Type B pancreatic cell (in vitro differentiated cells): ENCODE measurements at places on chromosomes 6 and 20. TPM values are rescaled to one million over a fixed set of nuclear protein-coding genes. Genes with fewer than 3 reads are reported as not detected.

- H3K27me3 ChIP-seq = no peaks in the 10 kb centered on the region
- no peak for DNase-seq
- H3K4me3 ChIP-seq = no peak overlapping the region
- no peak overlapping the region for H3K27ac ChIP-seq
- no peaks in the 10 kb centered on the region for H3K36me3 ChIP-seq
- H3K4me1 ChIP-seq = peaks cover 30% of the 10 kb centered on the region
Observed at GRCh38 chr20:14992153-14992552, 654.7 kb upstream of the FLRT3 start.

DNA sequence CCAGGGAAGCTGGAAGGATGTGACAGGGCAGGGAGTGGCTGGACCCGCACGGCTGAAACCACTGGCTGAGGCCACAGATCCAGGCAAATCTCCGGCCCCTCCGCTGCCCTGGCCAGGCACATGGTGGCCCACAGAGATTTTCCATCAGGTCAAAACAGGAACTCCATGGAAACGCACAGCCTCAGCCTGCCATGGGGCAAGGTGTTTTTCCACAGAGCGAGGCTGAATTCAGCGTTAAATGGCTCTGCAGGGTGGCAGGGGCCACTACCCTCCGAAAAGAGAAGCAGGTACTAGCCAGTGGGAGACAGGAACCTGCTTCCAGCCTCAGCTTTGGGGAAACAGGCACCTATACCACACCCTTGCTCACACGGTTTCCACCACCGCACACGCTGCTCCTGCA lies 53.1 kb downstream of the PREX1 start:
- H3K4me1 ChIP-seq = peaks cover 1% of the 10 kb centered on the region
- H3K4me3 ChIP-seq = no peak overlapping the region
- peaks cover 3% of the 10 kb centered on the region for H3K36me3 ChIP-seq
- H3K27ac ChIP-seq = no peak overlapping the region

DNA sequence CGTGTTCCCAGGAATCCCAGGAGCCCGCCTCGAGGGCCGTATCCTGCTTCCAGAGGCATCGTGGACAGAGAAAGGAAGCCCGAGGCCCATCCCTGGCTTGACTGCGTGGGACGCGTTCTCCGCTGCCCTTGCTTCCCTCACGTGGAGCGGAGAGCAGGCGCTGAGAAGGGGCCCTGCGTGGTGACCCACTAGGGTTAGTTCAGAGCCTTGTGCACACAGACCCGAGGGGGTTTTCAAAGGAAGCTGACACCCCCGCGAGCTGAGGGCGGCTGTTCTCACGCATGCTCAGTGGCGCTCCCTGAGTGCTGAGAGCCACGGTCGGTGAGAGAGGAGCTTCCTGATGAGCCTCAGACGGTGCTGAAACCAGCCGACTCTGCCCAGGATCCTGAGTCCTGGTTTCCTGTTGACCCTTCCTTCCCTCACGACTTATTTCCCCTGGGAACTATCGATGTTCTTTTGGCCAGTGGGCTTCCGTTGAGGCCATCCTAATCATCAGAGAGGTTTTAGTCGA lies 28.9 kb upstream of the CCR6 start:
- H3K4me3 ChIP-seq = no peak overlapping the region
- no peak overlapping the region for H3K27ac ChIP-seq
- DNase-seq = no peak
- no peaks in the 10 kb centered on the region for H3K27me3 ChIP-seq
- H3K4me1 ChIP-seq = peaks cover 18% of the 10 kb centered on the region
- H3K36me3 ChIP-seq = no peaks in the 10 kb centered on the region

- H3K4me1 ChIP-seq = peaks cover 13% of the 10 kb centered on the region
- H3K4me3 ChIP-seq = no peak overlapping the region
- DNase-seq = no peak
- H3K27me3 ChIP-seq = no peaks in the 10 kb centered on the region
Observed at GRCh38 chr20:49631856-49632418, 64.0 kb upstream of the PTGIS start.

- H3K27me3 ChIP-seq = peaks cover 6% of the 10 kb centered on the region
- H3K4me3 ChIP-seq = no peak overlapping the region
- DNase-seq = no peak
- no peaks in the 10 kb centered on the region for H3K36me3 ChIP-seq
- H3K27ac ChIP-seq = no peak overlapping the region
Observed at GRCh38 chr6:14462566-14462965, 345.0 kb downstream of the CD83 start.

DNA sequence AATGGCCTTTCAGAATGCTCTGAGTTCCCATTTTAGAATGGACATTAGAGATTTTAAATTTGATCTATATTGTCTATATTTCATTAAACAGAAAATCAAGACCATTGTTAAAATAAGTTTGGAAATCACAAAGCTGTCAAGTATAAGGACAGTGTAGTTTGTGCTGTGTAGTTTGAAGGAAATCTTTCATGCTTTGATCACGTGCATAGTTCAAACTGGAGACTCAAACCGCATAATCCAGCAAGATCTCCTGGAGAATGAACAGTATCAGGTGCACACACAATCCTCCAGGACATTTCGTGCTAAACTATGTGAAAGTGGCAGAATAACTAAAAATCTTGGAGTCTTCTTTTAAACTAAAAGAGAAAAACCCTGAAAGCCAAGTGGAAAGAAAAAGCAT lies 60.8 kb upstream of the TBXT start:
- H3K36me3 ChIP-seq = no peaks in the 10 kb centered on the region
- no peaks in the 10 kb centered on the region for H3K4me1 ChIP-seq
- H3K27ac ChIP-seq = no peak overlapping the region
- peaks cover 68% of the 10 kb centered on the region for H3K27me3 ChIP-seq
- H3K4me3 ChIP-seq = no peak overlapping the region

GRCh38 chr20:50460608-50461267 lies 49.4 kb upstream of the PTPN1 start:
- H3K4me3 ChIP-seq = no peak overlapping the region
- DNase-seq = peak; percentile 88
- peak overlapping the region; percentile 74 for H3K27ac ChIP-seq

The MTFR2 gene
- total RNA-seq = 2.5 and 3.9 TPM in 2 replicates

DNA sequence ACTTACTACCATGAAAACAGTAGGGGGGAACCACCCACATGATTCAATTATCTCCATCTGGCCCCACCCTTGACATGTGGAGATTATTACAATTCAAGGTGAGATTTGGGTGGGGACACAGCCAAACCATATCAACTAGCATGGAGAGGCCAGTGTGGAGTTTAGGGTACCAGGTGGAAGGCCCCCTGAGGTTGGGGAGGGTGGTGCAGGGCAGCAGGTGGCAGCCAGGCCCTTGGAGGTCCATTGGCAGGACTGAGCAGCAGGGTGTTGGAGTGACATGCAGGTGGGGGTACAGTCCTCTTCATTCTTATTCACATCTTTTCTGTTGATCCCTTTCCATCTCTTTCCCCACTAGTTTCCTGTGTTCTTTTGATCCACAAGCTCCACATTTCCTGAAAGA lies 42.9 kb downstream of the PHACTR3 start:
- H3K4me3 ChIP-seq = no peak overlapping the region
- peaks cover 27% of the 10 kb centered on the region for H3K27me3 ChIP-seq
- H3K4me1 ChIP-seq = no peaks in the 10 kb centered on the region
- no peak overlapping the region for H3K27ac ChIP-seq

The GSTA3 gene
- not detected in 2 replicates for total RNA-seq

DNA sequence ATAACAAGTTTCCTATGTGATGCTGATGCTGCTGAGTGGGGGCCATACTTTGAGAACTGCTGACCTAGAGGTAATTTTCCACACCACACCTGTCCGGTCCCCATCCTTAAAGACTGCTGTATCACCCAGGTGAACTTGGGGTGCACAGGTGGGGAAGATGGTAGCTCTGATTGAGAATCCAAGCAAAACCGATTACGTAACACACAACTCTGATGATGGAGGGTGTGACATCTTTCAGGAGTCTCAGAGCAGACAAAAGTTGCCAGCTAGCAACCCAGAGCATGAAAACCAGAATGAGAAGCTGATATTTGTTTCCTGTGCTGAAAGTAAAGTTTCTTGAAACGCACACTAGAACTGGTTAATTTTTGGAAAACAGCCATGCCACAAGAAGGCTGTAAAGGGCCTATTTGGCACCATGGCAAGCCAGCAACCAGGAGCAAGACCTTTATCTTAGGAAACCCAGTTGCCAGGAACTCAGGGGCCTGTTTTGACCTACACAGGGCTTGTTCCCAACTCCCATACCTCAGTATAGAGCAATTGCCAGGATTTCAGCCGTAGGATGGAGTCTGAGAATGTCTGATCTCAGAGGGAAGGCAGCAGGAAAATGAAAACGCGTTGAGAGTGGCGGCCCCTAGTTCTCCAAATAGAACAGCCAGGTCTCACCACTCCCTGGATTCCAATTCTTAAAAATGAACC lies 21.6 kb upstream of the TBC1D7 start:
- no peak overlapping the region for H3K27ac ChIP-seq
- no peak overlapping the region for H3K4me3 ChIP-seq
- H3K36me3 ChIP-seq = no peaks in the 10 kb centered on the region
- peaks cover 15% of the 10 kb centered on the region for H3K4me1 ChIP-seq
- no peak for DNase-seq

The STX7 gene
- total RNA-seq = 36.6 and 50.2 TPM in 2 replicates

The CST2 gene
- total RNA-seq = 2.6 and 8.5 TPM in 2 replicates

DNA sequence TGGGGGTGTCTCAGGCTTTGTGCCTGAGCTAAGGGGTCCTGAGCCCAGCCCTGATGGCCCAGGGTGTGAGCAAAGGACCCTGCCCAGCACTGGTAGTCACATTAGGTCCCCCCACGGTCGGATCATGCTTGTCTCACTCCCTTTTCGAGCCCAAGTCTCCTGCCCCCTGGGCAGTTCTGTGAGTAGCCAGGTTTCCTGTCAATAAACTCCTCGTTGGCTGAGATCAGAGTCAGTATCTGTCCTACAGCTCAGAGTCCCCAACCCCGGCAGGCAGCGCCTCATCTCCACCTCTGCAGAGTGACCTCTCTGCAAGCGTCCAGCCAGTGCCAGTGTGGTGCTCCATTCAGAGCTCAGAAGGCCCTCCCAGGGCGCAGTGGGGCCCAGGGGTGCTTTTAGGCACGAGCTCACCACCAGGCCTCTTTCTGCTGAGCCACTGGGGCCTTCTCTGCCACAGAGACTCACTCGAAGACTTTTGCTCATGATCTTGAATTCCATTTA lies 93.7 kb upstream of the PMEPA1 start:
- no peaks in the 10 kb centered on the region for H3K36me3 ChIP-seq
- H3K4me1 ChIP-seq = peaks cover 7% of the 10 kb centered on the region
- H3K4me3 ChIP-seq = no peak overlapping the region
- DNase-seq = no peak
- H3K27ac ChIP-seq = no peak overlapping the region
- H3K27me3 ChIP-seq = peaks cover 7% of the 10 kb centered on the region

- H3K27me3 ChIP-seq = no peaks in the 10 kb centered on the region
- H3K4me3 ChIP-seq = no peak overlapping the region
- no peak for DNase-seq
- no peaks in the 10 kb centered on the region for H3K36me3 ChIP-seq
Observed at GRCh38 chr6:154590756-154591155, 80.3 kb upstream of the CNKSR3 start.
